ENCODE measurements at places on chromosomes 13 and 19. TPM values are rescaled to one million over a fixed set of nuclear protein-coding genes. Genes with fewer than 3 reads are reported as not detected.

- DNase-seq: no peak
Measured at GRCh38 chr19:48487948-48488347, 18.8 kb downstream of the CYTH2 start.

Gene KLF5
- total RNA-seq: 4.2 TPM

GRCh38 chr13:80562433-80563156, 221.7 kb upstream of the SPRY2 start:
- no peak for DNase-seq

DNA sequence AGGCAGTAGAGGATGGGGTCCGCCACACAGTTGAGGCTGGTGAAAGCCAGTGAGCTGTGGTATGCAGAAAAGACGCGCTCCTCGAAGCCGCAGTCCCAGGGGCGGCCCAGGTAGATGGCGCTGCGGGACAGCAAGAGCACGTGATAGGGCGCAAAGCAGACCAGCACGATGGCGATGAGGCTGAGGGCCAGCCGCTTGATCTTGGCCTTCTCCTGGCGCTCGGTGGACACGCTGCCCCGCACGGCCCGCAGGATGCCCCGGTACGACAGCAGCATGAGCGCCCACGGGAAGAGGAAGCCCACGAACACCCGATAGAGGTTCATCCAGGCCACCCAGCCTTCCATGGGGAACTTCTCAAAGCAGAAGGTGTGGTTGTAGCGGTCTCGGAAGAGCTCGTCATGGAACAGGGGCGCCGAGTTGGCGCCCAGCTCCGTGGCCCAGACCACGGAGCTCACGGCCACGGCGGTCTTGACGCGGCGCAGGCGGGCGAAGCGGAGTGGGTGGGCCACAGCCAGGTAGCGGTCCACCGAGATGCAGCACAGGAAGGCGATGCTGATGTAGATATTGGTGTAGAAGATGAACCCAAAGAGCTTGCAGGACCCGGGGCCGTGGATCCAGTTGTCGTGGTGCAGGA, 6.5 kb upstream of the OPA3 start:
- peak; percentile 73 for DNase-seq

- DNase-seq: no peak
Measured at GRCh38 chr13:39900106-39900750, 244.8 kb downstream of the COG6 start.

DNA sequence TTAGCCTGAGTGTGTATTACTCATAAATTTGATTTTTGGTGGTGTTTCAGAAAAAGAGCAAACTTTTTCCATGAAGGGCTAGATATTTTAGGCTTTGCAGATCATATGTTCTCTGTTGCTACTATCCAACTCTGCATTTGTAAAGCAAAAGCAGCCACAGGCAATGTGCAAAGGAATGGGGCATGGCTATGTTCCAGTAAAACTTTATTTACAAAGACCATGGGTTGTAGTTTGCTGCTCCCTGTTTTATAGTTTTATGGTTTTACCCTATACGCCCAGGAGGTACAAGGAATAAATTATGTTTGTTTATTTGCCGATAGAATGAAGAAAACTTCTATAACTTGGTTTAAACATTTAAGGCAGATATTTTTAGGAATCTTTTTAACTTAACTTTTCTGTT, 23.6 kb downstream of the IFT88 start:
- no peak for DNase-seq

DNA sequence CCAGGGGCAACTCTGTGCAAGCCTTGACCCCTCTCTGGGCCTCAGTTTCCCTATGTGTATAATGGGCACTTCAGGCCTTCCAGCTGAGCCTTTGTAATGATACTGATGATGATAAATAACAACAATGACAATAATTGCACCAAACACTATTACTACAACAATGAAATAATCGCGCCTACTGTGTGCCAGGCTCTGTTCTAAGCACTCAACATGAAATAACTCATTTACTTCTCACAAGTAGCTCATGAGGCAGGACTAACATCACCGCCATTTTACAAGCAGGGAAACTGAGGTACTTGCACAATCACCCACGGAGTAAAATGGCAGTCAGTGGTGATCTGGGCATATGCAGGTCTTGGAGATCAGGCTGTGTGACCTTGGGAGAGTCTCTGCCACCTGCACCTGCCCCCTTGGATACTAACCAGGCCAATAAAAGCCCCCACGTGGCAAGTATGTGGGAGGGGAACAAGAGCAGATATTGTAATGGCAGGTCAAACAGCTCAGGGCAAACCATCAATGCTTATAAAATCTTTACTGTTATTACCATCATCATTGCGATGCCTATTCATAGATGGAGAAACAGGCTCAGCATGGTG, 540 bp upstream of the ANGPTL8 start:
- DNase-seq: no peak

DNA sequence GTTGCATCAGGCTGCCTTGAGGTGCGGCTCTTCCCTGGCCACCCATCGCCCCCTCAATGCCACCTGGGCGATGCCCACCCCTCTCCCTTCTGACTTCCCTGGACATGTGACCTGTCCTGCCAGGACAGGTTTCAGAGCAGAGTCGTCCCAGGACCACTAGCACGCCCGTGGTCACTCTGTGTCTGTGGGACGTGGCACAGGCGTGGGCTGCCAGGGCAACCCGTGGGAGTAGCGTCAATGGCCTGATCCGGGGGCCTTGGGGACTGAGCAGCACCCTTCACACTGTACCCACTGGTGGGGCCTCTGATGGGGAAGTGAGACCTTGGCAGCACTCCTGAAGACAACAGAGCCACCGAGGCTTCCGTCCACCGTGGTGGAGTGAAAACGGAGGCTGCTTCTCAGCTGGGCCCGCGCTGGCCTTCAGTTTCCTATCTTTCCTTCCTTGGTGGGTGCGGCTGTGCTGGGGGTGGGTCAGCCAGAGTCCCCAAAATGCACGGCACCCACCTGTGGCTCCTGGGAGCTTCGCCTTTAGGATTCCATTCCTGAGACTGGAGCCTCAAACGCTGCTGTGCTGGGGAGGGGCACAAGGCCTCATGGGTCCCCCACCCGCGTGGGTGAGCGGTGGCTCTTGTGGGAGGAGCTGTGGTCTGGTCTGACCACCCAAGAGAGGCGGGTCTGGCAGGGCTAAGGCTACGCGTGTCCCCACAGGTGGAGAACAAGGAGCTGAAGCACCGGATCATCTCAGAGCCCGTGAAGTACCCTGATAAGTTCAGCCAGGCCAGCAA, 26.7 kb upstream of the TMEM255B start:
- no peak for DNase-seq

DNA sequence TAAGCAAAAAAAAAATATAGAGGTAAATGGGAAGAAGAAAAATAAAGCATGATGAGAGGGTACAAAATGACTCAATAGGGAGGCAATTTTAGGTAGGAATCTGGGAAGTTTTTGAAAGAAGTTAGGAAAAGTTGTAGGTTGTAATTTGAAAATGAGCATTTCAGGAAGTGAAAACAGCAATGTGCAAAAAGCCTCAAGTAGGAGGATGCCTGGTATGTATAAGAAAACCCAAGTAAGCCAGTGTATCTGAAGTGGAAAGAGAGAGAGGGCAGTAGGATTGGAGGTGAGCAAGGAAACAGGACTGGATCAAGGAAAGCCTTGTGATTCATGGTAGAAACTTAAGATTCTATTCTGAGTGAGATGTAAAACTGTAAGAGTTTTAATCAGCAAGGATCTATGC, 121.6 kb upstream of the SPRY2 start:
- DNase-seq: no peak

GRCh38 chr13:92530364-92530763, 696.2 kb upstream of the GPC6 start:
- no peak for DNase-seq

GRCh38 chr19:45121827-45122345, 28.9 kb downstream of the PPP1R37 start:
- DNase-seq: no peak

DNA sequence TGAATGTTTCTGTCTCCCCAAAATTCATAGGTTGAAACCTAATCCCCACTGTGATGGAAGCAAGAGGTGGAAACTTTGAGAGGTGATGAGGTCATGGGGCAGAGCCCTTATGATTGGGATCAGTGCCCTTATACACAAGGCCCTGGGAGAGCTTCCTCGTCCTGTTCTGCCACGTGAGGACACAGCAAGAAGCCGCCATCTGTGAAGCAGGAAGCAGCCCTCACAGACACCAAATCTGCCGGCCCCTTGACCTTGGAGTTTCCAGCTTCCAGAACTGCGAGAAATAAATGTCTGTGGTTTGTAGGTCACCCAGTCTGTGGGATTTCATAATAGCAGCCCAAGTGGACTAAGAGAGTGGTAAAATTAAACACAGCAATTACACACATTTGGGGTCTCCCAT, 737.4 kb downstream of the UQCRFS1 start:
- DNase-seq: no peak

Gene BEST2
- not detected for total RNA-seq

GRCh38 chr19:7831452-7831851, 1.4 kb downstream of the EVI5L start:
- DNase-seq: no peak

- no peak for DNase-seq
Measured at GRCh38 chr13:29943686-29944085, 93.3 kb upstream of the UBL3 start.

GRCh38 chr19:53871454-53871853, 3.8 kb downstream of the MYADM start:
- DNase-seq: no peak
